B cell (primary cell): ENCODE measurements at places on chromosomes 6 and 20. TPM values are rescaled to one million over a fixed set of nuclear protein-coding genes. Genes with fewer than 3 reads are reported as not detected.

DNA sequence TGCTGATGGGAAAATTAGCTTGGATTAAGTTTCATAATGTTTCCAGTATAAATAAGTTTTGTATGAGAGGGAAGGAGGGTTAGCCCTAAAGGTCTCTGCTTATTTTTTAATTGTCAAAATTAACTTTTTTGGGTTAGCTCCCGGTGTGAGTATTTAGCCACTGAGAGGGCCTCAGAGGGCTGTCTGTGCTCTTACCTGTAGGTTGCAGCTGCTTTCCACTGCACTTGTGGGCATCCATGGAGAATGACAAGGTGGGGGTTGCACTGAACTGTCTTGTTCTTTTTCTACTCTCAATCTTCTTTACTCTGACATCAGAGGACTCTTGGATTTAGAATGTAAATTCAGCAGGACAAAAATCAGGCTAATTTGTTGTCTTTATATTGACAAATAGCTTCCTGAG, 81.4 kb downstream of the CD164 start:
- DNase-seq, result no peak

- DNase-seq, result no peak
Measured at GRCh38 chr6:19983374-19983773, 146.2 kb downstream of the ID4 start.

BTBD9 gene
- total RNA-seq, result 48.9 and 57.8 TPM in 2 replicates

PRICKLE4 gene
- not detected in 2 replicates for total RNA-seq

SLC26A8 gene
- total RNA-seq, result not detected in 2 replicates

MUC21 gene
- not detected in 2 replicates for total RNA-seq

IL22RA2 gene
- total RNA-seq, result not detected in 2 replicates

- no peak for DNase-seq
Measured at GRCh38 chr20:1301031-1301529, 27.9 kb downstream of the SDCBP2 start.

DNA sequence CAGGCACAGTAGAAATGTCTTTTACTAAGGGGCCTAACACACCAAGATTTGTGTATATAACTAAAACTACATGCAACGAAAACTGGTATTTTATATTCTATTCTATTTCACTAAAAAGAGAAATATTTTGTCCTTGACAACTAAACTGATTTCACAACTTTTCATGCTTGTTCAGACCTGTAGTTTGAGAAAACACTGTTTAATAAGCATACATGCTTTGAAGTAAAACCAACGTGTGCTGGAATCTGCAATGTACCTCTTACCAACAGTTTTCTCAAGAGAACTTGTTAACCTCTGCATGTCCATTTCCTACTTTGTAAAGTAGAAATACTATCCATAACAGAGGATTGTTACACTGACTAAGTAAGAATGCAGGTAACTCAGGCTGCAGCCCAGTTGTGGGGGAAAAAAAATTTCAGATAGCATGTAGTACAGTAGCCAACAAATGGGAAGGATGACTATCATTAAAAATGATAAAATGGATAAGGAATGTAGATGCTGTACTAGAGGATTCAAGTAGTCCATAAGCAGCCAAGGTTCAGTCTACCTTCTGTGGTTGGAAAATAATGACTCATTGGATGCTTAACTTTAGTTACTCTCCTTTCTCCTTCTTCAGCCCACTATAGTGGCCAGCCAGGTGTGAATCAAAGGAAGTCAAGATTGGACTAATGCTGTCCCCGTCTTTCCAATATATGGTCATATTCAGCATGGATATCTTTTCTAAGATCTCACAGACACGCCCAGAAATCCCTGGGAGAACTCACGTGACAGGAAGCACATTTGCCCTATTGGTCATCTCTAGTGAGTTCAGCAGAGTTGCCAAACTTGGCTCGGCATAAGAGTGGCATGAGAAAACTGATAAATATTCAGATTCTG, 65.2 kb downstream of the HFE start:
- DNase-seq, result no peak

LY6G6F gene
- not detected in 2 replicates for total RNA-seq

GRCh38 chr20:60868316-60868891, 383.7 kb upstream of the CDH4 start:
- DNase-seq, result no peak
